ENCODE measurements at places on chromosomes 1 and 21.

DNA sequence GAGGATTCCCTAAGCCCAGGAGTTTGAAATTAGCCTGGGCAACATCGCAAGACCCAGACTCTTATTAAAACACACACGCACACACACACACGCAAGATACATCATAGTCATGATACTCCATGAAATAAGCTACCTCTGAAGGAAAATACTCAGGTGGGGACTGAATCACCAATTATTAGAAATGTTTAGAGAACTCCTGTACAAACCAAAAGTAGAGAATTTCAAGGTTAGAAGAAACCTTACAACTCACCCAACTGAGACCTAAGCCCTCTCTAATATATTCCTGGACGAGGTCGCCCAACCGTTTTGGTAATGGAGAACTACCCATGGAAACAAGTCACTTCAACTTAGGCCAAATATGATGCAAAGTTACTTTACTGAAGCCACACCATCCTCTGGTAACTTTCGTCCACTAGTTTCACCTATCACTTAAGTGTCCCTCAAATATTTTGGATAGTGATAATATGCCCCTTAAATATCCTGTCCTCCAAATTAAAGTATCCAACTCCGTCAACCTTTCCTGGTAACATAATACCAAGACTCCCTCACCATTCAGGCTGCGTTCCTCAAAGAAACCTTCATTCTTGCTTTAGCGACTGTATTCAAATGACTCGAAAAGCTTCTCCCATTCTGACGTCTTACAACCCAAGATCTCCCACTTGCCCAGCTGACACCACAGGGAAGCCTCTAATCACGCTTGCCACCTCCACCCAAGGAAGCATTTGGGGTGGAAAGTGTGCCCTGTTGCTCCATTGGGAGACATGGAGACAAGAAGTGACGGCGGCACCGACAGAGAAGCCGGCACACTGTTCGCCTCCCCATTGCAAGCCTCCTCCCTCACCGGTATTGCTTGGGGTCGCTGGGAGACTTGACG, 856 bp downstream of the NRDC start:
- DNase-seq = no peak

DNA sequence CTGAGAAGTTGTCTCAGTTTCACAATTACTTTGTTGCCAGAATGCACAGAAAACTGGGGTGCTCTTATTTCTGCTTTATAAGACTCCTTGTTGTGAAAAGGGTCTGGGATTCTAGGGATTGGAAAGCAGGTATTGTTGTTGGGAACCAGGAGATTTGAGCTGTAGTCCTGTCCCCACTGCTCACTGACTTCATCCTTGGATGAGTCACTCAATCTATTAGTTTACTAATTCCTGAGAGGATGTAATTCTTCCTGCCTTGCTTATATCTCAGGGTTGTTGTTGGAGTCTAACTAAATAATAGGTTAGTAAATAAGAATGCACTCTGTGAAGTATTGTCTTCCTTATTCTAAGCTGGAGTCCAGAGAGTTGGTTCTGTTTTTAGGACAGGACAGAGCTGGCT, 172.5 kb upstream of the GALNT2 start:
- DNase-seq = no peak

DNA sequence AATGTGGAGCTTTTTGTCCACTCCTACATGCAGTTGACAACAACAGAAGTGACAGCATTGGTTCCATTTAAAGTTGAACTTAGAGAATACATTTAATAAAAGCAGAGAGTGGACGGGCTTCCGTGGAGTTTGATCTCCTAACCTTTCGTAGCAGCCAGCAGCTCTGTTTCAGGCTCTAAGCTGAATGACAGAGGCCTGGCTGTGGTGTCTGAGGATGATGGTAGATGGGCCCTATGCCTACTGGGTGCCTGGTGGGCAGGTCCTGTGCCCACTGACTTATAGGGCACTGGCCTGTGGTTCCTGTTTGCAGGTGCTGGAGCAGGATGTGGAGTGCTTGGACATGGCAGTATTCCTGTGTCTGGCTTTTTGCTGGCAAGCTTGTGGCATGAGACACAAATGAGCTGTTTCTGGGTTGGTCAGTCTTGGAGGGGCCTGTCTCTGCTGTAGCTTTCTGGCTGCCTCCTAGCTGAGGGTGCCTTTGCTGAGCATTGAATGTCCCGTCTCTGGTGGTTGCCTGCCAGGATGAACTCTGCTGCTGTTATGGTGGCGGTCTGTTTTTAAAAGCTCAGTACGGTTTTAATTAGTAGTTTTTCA, 54.6 kb downstream of the PRDM2 start:
- DNase-seq = no peak

GRCh38 chr1:208047476-208047934, 136.6 kb upstream of the CD34 start:
- DNase-seq = no peak

GRCh38 chr1:54849219-54850068, 37.6 kb downstream of the DHCR24 start:
- DNase-seq = no peak

DNA sequence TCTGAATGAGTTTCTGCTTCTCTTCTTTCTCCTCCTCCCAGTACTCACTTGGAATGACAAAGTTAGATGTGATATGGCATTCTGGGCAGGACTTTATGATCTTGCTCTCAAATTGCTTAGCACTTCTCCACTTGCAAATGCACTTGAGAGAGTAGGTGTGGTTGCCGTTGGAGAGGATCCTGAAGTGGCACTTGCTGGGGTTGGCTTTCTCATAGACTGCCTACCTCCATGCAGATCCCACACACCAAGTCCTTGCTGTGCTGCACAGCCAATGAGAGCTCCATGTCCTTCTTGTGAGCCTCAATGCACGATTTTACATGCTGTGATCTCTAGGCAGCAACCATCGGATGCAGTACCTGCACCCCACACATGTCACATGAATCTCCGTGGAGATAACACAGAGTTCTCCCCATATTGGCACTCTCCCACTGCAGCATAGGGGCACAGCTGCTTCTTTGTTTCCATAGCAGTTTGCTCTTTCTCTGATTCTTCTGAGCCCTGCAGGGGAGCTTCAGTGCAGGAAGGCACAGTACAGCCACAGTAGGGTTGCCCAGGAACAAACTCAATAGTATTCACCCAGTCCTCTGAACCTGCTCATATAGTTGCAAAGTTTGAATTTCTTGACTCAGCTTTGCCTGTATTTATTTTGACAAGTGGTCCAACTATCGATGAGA, 45.2 kb downstream of the ZNF691 start:
- no peak for DNase-seq

DNA sequence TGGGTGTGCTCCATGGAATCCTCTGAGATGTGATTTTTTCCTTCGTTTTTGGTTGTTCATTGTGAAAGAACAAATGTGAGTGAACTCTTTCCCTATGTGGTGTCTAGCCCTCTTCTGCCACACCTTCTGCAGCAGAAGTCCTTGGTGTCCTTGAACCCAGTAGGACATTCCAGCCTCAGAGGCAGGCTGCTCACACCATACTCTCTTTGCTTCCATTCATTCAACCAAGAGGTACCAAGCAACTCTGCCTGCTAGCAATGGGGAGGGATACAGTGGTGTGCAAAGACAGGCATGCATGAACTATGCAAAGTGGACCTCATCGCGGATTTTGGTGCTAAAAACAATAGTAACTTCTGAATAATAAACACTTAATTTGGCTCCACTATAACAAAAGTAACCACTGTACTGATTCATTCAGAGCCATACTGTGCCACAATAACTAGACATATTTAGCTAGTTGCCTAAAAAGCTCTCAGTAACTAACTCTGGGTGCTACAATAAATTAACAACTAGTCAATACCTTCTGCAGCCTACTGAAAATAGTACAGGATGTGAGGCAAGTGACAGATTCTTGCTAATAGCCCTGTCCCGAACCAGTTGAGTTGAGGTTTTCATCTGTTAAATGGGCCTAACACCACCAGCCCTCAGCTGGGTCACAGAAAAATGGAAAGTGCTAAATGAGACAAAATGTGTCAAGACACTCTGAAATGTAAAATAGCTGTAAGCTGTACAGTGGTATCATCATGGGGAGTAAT, 155.4 kb downstream of the SLC45A1 start:
- DNase-seq = no peak

DNA sequence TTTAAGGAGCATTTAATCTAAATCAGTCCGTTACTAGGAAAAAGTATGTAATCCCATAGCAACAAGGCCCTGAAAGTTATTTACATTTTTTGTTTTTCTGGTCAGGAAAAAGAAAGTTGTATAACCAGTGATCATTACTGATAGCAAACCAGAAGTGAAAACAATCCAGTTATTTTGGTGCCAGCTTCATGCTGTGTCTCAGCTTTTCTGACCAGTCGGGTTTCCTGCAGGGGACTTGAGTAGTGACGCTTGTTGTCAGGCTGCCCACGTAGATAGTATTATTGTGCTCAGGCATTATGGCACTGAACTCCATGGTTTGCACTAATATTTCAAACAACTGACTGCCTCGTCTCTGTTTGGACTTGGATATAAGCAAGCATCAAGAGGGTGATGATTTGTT, 55.2 kb downstream of the SASS6 start:
- DNase-seq = no peak

DNA sequence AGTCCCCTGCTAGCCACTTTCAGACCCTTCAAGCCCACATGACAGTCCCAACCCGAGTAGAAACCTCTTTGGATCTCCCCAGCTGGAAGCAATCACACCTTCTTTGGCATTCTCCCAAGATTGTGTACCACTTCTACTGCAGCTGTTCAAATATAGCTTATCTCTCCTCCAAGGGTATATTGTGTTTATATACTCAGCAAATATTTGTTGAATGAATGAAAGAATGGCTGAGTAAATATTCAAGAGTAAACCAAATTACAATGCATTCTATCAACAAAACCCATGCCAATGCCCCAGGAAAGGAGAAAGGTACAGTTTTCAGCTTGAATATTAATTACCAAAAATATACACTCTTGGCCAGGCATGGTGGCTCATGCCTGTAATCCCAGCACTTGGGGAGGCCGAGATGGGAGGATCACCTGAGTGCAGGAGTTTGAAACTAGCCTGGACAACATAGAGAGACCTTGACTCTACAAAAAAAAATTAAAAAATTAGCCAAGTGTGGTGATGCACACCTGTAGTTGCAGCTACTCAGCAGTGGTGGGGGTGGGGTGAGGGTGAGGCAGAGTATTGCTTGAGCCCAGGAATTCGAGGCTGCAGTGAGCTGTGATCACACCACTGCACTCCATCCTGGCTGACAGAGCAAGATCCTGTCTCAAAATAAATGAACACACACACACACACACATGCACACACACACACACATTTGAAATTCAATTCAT, 68.5 kb downstream of the NIBAN1 start:
- DNase-seq = no peak

DNA sequence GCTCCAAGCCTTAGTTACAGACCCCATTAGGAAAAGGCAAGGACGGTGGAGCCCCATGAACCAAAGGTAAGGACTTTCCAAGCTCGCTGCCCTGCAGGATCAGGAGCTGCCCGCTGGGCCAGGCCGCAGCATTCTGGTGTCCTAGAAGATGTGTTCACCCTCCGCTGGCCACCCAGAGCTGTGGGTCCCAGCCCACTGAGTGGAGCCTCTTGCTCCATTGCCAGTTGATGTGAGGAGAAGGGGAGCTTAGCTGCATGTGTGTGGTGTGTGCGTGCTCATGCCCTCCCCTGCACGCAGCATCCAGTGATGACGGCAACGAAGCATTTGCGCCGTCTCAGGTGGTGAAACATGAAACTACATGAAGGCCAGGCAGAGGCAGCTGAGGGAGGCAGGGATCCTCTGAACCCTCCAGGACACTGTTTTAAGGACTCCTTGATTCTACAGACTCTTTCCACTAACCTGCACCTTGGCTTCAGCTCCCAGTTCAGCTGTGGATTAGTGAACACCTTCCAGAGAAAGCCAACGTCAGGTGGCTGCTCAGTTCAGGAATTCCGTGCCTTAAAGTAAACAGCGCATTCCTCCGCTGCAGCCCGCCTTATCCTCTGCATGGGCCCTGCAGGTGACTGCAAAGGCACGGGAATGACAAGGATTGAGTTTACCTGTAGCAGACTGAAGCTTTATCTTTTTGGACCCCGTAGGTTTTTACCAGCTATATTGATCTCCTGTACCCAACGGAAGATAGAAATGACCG, 48.7 kb downstream of the SMYD2 start:
- DNase-seq = no peak

DNA sequence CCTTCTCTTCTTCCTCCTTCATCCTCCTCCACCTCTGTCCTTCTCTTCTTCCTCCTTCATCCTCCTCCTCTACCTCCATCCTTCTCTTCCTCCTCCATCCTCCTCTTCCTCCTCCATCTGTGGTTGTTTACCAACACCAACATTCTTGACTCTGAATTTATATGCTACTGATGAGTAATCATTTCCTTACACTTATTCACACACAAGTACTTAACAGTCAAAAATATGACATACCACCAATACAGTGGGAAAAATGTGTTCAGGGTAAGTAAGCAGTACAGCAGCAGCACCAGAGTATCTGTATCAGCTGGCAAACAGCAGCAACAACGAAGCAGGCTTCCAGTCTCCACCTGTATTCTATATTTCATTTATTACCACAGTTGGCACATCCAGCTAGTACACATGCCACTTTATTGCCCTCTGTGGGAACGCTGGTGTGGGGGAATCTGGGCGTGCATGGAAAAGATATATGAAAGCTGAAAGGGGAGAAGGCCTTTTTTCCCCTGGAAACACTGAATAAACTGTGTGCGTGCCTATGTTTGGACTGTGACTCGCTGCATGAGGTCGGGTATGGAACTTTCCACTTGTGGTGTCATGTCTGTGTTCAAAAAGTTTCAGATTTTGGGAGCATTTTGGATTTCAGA, 16.0 kb downstream of the ADSS2 start:
- DNase-seq = peak; percentile 27

DNA sequence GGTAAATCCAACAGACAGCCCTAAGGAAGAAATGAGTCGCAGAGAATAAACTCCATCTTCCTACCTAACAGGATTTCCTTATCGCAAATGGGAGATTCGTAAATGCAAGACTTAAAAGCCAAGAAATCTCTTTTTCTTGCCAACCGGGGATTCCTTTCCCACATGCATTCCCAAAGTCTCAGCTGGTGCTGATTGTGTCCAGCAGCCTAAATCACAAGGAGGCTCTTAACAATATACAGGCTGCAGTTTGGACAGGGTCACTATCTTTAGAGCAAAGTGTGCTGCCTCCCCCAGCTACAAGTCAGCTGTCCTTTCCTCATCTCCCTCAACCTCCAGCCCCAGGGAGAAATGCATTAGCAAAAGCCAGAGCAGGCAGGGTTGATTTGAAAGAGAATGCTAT, 189.8 kb upstream of the PLXNA2 start:
- no peak for DNase-seq

DNA sequence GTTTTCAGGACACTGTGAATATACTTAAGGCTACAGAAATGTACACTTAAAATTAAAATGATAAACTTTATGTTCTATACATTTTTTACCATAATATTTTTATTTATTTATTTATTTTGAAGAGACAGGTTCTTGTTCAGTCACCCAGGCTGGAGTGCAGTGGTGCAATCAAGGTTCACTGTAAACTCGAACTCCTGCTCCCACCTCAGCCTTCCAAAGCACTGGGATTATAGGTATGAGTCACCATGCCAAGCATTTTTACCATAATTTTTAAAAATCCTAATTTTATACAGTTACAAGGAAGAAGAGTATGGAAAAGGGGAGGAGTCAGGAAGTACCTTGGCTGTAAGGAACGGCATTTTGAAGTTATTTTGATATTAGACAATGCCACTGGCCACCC, 23.6 kb upstream of the ANGPTL3 start:
- no peak for DNase-seq

- peak; percentile 39 for DNase-seq
Measured at GRCh38 chr1:62746086-62746808, 37.7 kb upstream of the ATG4C start.

GRCh38 chr21:16709866-16710550, 802.8 kb upstream of the CXADR start:
- DNase-seq = peak; percentile 7

- DNase-seq = no peak
Measured at GRCh38 chr1:172638249-172638648, 20.7 kb upstream of the FASLG start.

- no peak for DNase-seq
Measured at GRCh38 chr1:182615468-182616129, 11.4 kb upstream of the RGS16 start.

Data from urothelium cell line (cell line).